ENCODE measurements at places on chromosomes 16 and 17.
A peak's percentile ranks its signal among the peaks of the same experiment; 100 is the strongest.

DNA sequence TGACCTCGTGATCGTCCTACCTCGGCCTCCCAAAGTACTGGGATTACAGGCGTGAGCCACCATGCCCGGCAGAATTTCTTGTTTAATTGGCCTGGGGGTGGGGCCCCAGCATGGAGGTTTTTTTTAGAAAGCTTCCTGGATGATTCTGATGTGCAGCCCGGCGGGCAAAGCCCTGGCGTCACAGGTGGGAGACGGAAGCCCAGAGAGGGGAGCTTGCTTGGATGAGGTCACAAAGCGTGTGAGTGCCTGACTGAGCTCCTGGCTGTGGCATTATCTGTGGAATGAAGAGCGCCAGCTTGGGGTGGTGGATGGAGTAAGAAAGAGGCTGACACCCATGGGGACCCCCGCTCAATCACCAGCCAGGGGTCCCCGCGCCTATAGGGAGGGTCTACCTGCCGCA is 4.1 kb downstream of the VASN start:
- DNase-seq, result peak; percentile 72

DNA sequence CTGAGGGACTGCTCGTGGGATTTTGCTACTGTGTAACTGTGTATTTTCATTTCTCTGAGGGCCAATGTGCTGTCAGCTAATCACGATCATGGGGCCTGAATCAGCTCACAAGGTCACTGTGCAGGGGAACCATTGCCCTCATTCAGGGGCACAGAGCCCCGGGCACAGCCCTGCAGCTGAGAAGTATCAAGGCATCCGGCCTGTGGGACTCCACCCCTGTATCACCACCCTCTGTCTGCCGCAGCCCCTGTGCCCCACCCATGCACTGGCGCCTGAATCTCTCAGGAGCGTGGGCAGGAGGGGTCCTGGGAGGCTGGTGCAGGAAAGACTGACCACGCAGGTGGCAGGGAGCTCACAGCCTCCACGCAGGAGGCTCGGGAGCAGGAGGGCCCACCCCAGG is 43.4 kb upstream of the RASD1 start:
- DNase-seq, result no peak

DNA sequence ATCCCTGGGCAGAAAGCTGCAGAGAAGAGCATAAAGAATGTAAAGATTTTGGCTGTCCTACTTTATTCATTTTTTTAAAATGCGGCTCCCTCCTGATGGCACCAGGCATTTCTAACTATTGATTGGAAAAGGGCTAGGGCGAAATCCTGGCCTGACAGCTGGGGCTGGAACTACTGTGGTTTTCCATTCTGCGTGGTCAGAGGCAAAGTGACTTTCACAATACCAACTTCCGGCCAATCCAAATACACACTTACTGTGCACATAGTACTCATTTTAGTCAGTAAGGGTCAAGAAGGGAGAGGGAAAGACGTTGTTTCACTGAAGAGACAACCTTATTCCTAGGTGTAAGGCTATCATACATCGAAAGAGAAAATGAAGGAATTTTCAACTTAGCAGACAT is 113.8 kb upstream of the PMFBP1 start:
- DNase-seq, result no peak

DNA sequence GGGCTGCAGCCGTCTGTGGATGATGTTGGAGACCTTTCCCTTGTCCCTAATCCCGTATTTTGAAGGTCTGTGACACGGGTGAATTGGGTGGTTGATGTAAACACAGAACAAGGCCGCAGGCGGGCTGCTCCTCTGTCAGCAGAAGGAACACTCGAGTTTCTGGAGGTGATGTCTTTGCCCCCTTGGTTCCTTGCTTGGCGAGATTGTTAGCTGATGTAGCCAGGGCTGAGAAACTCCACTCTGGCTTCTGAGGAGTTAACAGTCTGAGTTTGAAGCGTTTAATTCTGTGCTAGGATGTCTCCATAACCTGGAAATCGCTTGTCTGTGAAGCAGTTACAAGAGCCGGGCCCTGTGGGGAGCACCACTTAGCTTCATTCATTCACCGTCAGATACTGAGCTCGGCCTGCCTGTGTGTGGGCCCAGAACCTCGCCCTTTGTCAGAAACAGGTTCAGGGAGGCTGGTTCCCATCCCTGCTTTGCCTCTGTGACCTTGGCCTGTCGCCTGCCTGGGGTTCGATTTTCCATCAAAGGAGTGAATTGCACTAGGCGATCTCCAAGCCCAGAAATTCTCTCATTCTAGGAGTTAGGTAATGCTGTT is 1.3 kb downstream of the MAPK8IP3 start:
- peak; percentile 31 for DNase-seq

DNA sequence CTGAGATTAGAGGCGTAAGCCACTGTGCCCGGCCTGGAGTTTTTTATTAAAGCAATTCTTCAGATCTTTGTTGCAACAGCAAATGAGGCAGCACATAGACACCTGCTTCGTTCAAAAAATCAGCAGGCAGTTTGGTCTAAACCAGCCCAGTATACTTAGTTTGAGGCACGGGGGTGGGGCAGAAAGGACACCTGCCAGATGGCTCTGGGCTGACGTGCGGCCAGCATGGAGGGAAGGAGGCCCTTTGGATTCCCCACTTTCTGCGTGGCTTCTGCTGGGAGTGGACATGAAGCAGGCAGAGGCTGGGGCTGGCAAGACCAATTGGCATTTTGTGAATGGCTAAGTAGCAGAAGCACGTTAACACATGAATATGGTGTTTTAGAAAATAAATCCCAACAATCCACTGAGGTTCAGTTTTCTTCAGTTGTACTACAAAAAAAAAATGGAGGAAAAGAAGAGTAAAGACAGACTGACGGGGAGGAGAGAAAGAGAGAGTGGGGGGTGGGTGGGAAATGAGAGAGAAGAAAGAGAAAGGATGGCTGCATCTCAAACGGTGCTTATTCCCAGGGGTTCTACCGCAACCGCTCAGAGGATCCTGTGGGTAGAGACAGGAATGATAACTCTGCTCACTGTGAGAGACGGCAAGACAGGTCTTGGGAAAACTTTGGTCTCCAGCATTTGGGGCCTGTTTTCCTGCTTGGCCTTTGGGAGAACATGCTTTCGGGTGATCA is 16.3 kb downstream of the C16orf46 start:
- no peak for DNase-seq

DNA sequence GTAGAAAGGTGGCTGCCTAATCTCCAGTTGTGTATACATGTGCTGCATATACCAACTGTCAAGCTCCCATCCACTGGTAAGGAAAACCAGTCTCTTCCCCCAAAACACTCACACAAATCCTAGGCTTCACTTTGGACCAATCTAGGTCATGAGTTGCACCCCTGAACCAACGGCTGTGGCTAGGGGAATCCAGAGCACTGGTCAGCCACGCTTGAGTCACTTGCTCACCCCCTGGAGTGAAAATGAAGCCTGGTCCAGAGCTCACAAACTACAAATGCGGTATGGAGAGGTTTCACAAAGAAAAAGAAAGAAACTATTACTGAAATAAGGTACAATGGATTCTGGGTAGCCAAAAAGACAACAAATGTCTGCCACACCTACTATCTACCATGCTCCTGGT is 66.1 kb upstream of the NLK start:
- DNase-seq, result peak; percentile 36

DNA sequence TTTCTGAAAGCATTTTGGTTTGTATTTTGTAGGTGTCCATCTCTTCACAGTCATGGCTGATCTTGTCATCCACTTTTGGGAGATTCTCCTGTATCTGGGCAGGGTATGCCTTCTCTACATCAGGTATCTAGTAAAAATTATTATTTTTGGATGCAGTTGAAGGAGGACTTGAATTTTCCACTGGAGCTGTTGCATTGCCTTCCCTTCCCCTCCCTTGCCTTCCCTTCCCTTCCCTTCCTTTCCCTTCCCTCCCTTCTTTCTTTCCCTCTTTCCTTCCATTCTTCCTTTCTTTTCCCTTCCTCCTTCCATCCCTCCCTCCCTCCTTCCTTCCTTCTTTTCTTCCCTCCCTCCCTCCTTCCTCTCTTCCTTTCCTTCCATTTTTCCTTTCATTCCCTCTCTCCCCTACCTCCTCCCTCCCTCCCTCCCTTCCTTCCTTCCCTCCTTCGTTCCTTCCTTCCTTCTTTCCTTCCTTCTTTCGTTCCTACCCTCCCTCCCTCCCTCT is 33.8 kb upstream of the CPHXL start:
- no peak for DNase-seq

DNA sequence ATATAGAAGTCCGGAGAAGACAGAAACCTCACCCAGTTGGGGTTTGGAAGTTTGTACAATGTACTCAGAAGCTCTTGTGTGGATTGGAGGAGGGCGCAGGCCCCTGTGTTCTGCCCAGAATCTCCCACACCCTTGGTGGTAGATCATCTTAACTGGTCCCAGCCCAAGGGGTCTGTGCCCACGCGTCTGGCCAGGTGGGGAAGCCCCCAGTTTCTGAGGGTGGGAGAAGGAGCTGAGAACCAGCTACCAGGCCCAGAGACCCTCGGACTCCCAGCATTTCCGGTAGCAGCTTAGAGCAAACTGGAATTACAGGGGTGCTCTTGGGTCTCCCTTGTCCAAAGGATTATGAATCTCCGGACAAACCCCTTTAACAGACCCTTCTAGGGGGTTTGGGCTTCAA is 2.3 kb upstream of the PPP1R9B start:
- DNase-seq, result no peak

GRCh38 chr17:80029258-80029974 is 6.3 kb downstream of the TBC1D16 start:
- peak; percentile 79 for DNase-seq

- peak; percentile 72 for DNase-seq
These were observed 68.5 kb downstream of the CDC27 start for GRCh38 chr17:47120521-47121095.

- DNase-seq, result no peak
These were observed 6.2 kb upstream of the SPNS3 start for GRCh38 chr17:4427505-4427904.

- no peak for DNase-seq
These were observed 201.5 kb upstream of the AXIN2 start for GRCh38 chr17:65762973-65763372.

DNA sequence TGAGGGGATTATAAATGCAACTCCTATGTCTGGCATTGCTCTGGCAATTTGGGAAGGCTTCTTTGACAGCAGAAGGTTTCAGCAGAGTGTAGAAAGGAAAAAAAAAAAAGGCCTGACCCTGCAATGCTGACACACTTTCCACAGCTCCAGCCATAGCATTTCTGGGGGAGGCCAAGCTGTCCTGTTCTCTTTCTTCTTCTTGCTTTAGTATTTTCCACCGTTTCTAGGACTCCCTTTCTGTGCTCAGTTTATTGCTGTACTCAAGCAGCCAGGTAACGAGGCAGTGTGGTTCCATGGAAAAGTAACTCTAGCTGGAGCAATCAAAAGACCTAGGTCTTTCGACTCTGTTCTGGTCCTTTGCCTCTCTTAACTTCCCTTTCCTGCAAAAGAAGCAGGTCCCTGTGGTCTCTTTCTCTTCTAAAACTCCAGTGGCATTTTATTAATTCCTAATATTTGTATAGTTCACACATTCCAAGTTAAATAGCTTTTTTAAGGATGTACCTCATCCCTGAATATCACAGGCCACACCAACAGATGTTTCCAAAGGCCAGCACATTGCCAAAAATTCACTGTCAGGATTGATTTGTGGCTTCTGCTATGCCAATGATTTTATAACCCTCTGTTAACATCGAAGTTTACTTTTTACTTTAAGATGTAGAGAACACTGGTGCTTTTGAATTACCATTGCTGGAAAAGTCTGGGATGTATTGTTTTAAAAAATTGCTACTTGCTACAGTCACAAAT is 90.3 kb upstream of the BCAR1 start:
- no peak for DNase-seq

- DNase-seq, result peak; percentile 96
These were observed 80.0 kb upstream of the HNF1B start for GRCh38 chr17:37824534-37825485.

DNA sequence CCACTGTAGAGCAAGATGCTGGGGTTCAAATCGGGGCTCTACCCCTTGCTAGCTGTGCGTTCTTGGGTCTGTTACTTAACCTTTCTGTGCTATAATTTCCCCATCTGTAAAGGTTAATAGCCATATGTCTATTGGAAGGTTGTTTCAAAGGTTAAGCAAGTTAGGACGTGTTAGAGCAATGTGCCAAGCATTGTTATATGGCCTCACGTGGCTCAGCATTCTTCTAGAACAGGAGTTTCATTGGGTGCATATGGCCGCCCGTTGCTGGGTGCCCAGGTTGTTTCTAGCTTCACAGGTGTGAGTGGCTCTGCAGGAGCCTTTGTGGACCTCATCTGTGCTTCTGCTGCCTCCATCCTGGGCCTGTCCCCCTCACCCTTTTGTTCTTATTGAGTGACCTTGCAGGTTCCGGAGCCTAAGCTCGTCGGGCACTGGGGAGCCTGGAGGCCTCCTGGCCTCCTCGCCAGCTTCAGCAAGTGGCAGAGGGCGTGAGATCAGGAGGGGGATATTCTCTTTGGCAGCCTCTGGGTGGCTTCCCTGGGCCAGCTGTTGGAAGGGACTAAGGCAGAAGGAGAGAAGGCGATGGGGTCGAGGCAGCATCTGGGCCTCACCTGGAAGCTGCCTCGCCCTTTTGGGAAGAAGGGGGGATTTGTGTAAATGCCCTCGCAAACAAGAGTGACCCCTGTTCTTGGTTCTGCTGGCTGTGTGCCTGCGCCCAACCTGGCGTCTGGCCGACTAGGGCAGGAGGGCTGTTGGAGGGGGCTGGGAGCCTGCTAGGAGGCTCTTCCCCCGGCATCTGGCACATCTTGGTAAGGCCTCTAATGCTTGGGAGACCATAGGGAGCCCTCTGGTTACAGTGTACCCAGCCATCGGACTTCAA is 80.2 kb upstream of the CIBAR2 start:
- no peak for DNase-seq

GRCh38 chr17:37147301-37147812 is 198.6 kb downstream of the AATF start:
- DNase-seq, result peak; percentile 2

GRCh38 chr17:41406205-41406604 is 8.8 kb upstream of the KRT31 start:
- DNase-seq, result no peak

GRCh38 chr16:4678596-4678995 is 14.8 kb upstream of the NUDT16L1 start:
- no peak for DNase-seq

GRCh38 chr17:9987779-9988585 is 82.9 kb upstream of the RCVRN start:
- peak; percentile 32 for DNase-seq

DNA sequence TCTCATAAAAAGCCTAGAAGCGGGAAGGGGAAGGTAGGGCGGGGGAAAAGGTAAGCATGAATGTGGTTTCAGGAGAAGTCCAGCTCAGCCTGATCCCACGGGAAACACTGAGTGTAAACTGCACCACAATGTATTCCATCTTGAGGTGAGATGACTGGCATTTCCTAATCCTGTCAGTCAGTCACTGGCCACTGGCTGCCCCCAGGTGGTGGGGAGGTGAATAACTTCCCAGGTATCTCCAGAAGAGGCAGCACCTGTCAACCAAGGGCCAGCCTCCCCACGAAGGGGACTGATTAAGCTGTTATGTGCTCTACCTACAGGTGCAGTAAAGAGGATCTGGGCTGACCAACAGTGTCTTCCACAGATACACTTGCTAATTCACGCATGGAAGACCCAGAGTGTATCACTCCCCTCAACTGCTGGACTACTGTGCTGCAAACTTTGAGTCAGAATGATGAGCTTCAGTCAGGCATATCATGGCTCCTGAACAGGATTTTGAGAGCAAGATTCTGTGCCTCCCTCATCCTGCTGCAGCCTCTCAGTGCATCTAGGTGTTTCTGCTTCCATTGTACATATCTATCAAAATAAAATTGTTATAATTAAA is 108.5 kb upstream of the CCL2 start:
- DNase-seq, result no peak

- no peak for DNase-seq
These were observed 72.9 kb upstream of the ZNF469 start for GRCh38 chr16:88309908-88310265.

- no peak for DNase-seq
These were observed 415.3 kb upstream of the C16orf82 start for GRCh38 chr16:26651464-26651863.

GRCh38 chr17:78291944-78292910 is 60.8 kb downstream of the TMEM235 start:
- DNase-seq, result no peak
